Activated naive CD4-positive, alpha-beta T cell treated with anti-CD3 and anti-CD28 coated beads for 36 hours (primary cell): ENCODE measurements at places on chromosomes 3 and 15.

DNA sequence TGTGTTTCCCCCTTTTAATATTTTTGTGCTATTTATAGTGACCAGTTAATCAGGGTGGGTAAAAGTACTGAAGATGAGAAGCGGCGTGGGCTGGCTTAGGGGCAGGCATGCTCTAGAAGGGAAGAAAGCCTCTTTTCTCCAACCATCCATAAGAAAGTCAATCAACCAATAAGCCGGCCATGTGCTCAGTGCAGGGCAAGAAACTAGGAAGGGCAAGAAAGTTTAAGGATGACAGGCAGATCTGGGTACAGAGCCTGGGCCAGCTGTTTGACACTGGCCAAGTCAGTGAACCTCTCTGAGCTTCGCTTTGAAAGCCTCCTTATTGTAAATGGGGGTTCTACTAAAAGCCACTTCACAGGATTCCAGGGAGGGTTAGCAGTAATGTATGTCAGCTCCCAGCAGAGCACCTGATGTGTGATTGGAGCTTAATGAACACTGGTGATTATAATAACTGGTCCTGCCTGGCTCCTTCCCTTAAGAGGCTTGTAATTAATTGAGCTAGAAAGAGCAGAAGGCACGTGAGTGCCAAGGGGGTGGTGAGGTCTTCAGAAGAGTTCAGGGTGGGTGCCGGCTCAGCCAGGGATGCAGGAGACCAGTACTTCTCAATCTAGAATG, 5.7 kb upstream of the CHRNA3 start:
- H3K36me3 ChIP-seq: no peaks in the 10 kb centered on the region
- H3K27ac ChIP-seq: no peak overlapping the region
- DNase-seq: no peak
- no peak overlapping the region for H3K4me3 ChIP-seq
- H3K4me1 ChIP-seq: no peaks in the 10 kb centered on the region

GRCh38 chr15:73386886-73387506, 18.2 kb upstream of the HCN4 start:
- H3K4me3 ChIP-seq: no peak overlapping the region
- no peak for DNase-seq
- peaks cover 14% of the 10 kb centered on the region for H3K27me3 ChIP-seq

GRCh38 chr3:66407611-66408218, 93.1 kb downstream of the LRIG1 start:
- H3K27ac ChIP-seq: no peak overlapping the region
- peak; percentile 81 for DNase-seq
- no peaks in the 10 kb centered on the region for H3K27me3 ChIP-seq
- H3K36me3 ChIP-seq: peaks cover 12% of the 10 kb centered on the region
- H3K4me3 ChIP-seq: no peak overlapping the region

DNA sequence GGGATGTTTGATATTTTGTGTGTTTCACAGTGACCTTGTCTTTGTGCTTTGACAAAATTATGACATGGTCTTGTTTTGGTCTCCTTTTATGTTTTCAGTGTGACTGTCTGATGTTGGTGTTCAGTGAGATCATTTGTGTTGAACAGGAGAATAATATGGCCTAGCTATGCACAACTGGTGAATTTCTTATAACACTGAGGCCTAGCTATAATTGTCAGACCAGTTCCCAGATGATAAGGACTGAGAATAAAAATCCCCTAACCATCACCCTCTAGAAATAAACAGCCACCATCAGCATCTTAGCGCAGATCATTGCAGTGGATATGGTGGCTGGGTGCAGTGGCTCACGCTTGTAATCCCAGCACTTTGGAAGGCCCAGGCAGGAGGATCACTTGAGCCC, 66.8 kb upstream of the LIMD1 start:
- peaks cover 15% of the 10 kb centered on the region for H3K4me1 ChIP-seq
- H3K4me3 ChIP-seq: no peak overlapping the region
- H3K27ac ChIP-seq: no peak overlapping the region
- H3K36me3 ChIP-seq: peaks cover 22% of the 10 kb centered on the region
- H3K27me3 ChIP-seq: no peaks in the 10 kb centered on the region

DNA sequence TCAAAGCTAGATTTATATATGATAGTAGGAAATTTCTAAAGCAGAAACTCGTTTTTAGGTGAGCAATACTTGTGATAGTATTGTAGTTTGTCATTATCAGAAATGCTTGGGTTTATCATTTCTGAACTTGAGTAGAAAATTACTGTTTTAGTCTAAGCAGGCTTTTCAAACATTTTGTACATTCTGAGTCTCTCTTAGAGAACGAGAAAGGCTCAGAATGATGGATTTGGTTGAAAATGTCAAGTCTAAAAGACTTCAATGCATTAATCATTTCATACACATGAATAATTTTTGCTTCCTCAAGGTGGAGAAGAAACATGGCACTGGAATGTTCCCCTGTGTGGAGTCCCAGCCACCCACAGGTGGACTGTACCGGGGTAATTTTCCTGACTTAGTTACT, 387.1 kb downstream of the NAALADL2 start:
- H3K27ac ChIP-seq: no peak overlapping the region
- H3K4me1 ChIP-seq: no peaks in the 10 kb centered on the region
- no peaks in the 10 kb centered on the region for H3K36me3 ChIP-seq
- no peak for DNase-seq

DNA sequence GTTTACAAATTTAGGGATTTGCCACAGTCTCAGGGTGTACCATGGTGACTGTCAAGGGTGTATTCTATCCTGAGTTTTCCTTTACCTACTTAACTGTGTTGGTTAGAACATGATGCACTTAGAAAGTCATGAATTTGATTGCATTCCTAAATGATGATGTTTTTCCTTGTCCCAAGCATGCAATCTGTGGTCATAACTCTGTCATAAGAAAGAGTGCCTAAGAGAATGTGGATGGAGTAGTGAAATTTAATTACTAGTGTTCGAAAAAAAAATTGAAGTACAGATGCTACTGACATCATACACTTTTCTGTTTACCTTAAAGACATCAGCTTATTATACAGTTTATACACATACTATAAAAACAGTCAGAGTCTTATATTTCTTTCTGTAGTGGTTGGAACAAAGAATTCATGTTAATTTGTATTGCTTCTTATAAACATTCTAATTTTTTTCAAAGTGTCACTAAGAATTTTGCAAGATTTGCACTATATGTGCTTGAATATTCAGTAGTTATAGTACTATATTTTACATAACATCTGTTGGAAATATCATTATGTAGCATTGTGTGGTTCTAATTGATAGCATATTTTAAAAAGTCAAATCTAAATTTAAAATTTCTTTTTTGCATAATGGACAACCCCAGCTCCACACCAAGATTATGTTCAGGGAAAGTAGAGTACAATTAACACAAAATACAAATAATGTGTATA, 231.3 kb upstream of the KCNMB2 start:
- H3K4me1 ChIP-seq: no peaks in the 10 kb centered on the region
- H3K36me3 ChIP-seq: no peaks in the 10 kb centered on the region
- H3K27me3 ChIP-seq: no peaks in the 10 kb centered on the region
- H3K4me3 ChIP-seq: no peak overlapping the region
- H3K27ac ChIP-seq: no peak overlapping the region

GRCh38 chr15:56735589-56735988, 2.3 kb upstream of the ZNF280D start:
- DNase-seq: no peak
- H3K36me3 ChIP-seq: peaks cover 5% of the 10 kb centered on the region

DNA sequence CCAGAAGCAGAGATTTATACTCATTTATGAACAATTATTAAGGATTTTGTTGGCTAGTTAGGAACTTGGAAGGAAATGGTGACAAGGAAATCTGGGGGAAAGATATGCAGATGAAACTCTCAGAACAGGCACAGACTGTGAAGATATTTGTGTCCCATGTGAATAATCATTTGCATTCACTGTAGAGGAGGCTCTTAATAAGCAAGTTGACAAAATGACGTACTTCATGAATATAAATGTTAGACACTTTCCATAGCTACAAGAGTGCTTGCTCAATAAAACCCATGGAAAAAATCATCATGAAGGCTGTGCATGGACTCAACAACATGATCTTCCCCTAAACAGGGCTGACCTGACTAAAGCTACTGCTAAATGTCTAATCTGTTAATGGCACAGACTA, 59.7 kb downstream of the MAP4 start:
- no peaks in the 10 kb centered on the region for H3K36me3 ChIP-seq
- DNase-seq: no peak
- H3K4me1 ChIP-seq: peaks cover 8% of the 10 kb centered on the region
- H3K27ac ChIP-seq: no peak overlapping the region
- no peak overlapping the region for H3K4me3 ChIP-seq
- H3K27me3 ChIP-seq: no peaks in the 10 kb centered on the region

DNA sequence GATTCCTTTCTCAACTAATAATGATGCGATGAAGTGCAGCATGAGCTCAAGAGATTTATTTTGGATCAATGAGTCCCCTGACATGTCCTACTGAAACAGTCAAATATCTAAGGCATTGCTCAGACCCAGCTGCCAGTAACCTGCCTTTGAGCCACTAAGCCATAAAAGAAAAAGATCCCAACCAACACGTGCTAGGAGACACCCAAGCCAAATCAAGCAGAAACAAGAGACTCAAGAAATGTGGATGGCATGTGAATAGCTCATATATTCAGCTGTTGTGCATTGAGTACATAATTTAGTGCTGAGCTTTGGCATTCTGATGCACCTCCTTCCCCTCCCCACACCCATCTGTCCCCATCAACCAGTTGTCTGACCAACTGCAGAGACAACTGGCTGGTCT, 29.2 kb downstream of the GJD2 start:
- H3K4me3 ChIP-seq: no peak overlapping the region
- DNase-seq: no peak
- H3K27me3 ChIP-seq: peaks cover 44% of the 10 kb centered on the region
- H3K4me1 ChIP-seq: no peaks in the 10 kb centered on the region

DNA sequence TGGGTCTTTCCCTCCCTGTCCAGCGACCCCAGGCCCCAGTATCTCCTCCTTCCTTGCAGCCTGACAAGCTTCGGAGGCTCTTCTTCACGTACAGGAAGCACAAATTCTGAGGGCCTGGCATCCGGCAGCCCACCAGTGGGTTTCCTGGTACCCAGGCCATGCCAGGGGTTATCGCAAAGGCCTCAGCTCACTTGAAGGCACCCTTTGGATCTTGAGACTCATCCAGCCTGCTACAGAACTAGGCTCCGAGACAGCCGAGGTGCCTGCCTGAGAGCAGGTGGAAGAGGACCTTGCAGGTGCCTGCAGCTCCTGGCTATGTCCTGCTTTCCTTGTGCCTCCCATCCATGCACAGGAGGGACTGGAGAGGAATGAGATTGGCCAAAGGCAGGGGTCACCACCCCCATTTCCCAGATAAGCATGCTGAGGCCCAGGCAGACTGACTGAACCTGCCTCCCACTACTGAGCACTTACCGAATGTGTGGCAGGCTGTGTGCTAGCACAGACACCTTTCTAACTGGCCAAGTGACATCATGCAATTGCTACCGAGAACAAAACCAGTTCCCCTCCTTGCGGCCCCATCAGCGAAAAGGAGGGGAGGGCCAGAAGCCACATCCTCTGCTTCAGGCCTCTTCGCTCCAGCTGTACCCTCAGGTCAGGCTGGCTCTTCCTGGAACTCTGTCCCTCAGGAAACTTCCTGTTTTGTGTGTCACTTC, 11.2 kb downstream of the SH2D7 start:
- H3K27me3 ChIP-seq: no peaks in the 10 kb centered on the region
- peak overlapping the region; percentile 60 for H3K27ac ChIP-seq
- no peak overlapping the region for H3K4me3 ChIP-seq
- H3K4me1 ChIP-seq: peaks cover 30% of the 10 kb centered on the region
